ENCODE measurements at places on chromosomes 7 and 10.

GRCh38 chr7:141702047-141702567 is at the start of gene DENND11:
DENND11 (minus strand) TSS chr7:141702166; CDS start chr7:141702153, 13 bp downstream.
- DNase-seq = no peak

GRCh38 chr10:3668276-3668965 is 116.6 kb downstream of the KLF6 start:
- DNase-seq = no peak

DNA sequence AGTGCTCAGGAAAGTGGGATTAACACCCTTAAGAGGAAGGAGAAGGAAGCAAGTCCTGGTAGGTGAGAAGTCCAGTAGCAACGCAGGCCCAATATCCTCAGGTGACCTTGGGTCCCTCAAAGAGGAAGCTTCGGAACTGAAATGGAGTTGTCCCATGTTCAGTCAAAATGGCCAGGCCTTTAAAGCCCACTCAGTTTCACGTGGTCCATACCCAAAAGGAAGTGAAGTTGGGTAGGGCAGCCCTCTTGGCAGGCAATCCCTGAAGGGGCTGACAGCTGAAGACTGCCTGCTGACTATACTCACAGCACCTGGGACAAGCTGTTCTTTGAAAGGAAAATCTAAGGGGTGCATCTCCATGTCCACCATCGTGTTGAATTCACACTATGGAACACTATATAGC is 3.0 kb downstream of the GSAP start:
- DNase-seq = no peak

- DNase-seq = no peak
Observed at GRCh38 chr10:78736926-78737630, 331.7 kb upstream of the ZMIZ1 start.

DNA sequence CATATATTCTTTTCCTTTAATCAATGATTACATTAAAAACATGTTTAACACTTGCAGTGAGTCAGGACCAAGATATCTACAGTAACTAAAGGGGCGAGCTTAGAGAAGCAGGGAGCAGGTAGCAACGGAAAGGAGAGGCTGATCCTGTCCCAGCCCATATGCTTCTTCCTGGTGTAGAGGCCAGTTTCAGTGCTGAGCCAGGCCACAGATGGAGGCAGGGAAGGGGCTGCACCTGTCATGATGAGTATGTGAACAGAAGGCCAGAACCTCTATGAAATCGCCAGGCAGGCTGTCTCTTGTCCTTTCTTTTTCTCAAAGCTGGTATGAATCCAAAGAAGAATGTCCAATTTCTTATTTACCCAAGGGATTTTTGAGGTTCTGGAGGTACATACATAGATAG is 16.3 kb downstream of the REEP3 start:
- no peak for DNase-seq

DNA sequence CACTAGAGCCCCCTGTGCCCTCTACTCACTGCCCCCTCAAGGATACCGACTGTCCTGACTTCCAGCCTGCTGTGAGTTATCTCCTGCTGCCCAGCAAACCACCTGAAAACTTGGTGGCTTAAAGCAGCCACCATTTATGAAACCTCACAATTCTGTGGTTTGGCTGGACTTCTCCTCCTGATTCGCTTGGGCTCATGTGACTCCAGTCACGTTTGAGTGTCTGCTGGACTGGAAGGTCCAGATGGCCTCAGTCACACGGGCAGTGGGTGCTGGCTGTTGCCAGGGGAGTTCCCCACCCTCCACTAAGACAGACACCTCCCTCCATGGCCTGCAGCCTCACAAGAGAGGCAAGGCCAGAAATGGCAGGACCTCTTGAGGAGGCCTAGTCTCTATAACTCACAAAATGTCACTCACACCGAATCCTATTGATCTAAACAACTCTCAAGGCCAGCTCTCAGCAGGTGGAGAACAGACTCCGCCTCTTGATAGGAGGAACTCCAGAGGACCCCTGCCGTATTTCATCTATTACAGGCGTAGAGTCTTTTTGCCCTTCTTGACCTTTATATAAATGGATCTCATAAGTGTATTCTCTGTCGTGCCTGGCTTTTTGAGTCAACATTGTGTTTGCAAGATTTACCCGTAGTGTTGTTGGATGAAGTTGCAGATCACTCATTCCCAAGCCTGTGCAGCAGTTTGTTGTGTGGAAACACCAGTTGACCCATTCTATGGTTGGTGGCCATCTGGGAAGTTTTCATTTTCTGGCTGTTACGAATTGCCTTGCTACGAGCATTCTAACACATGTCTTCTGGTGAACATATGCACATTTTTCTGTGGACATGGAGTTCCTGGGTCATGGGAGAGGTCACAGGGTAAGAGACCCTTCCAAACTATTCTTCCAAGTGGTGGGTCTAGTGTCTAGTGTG is 48.3 kb downstream of the ZMIZ1 start:
- DNase-seq = peak; percentile 39
